ENCODE measurements at places on chromosomes 6 and 20.

GRCh38 chr6:41934278-41935192, 7.1 kb downstream of the CCND3 start:
- DNase-seq = no peak

DNA sequence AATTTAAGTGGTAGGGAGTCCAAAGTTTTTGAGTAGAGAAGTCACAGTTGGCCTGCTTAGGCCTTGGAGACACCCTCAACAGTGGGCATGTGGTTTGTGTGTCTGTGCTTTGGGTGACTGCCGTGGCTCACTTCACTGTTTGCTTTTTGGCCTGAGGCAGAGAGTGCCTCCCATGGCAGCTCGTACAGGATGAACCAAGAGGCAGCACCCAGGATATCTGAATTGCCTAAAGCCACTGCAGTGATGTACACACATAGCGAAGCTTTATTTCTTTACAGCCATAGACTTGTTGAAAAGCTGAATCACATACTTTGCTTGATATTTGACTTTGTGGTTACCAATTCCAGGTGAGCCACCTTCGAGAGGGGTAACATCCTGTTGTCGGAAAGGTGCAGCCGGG, 21.6 kb downstream of the RREB1 start:
- no peak for DNase-seq

DNA sequence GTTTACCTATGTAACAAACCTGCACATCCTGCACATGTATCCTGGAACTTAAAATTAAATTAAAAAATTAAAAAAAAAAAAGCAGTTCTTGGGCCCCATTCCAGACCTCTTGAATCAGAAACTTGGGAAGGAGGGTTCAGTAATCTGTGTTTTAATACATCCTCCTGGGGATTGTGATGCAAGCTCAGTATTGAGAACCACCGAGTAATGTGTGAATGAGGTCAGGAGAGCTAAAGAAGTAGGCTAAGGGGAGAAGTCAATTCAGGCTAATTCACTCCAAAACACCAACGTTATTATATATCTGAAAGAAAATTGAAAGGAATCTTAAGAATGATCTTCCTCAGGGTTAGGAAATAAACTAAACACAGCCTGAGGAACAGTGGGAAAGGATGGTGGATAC, 120.4 kb downstream of the RNF144B start:
- DNase-seq = no peak

- DNase-seq = no peak
Observed at GRCh38 chr20:46828471-46828870, 66.2 kb upstream of the EYA2 start.

GRCh38 chr6:161413355-161413771, 139.5 kb upstream of the AGPAT4 start:
- no peak for DNase-seq

Data from stimulated activated naive B cell treated with anti-CD40 and anti-IgM and Interleukin-4, amounts not matched to agents 10 μg/mL and 1 μg/mL and 100 μg/mL, for 72 hours (primary cell).